ENCODE measurements at places on chromosomes 1 and 21.

- DNase-seq = no peak
Measured at GRCh38 chr1:211775170-211775569, 55.4 kb downstream of the LPGAT1 start.

- peak; percentile 35 for DNase-seq
Measured at GRCh38 chr1:169044296-169044695, 62.2 kb upstream of the ATP1B1 start.

- DNase-seq = no peak
Measured at GRCh38 chr1:61951731-61952580, 209.7 kb downstream of the PATJ start.

DNA sequence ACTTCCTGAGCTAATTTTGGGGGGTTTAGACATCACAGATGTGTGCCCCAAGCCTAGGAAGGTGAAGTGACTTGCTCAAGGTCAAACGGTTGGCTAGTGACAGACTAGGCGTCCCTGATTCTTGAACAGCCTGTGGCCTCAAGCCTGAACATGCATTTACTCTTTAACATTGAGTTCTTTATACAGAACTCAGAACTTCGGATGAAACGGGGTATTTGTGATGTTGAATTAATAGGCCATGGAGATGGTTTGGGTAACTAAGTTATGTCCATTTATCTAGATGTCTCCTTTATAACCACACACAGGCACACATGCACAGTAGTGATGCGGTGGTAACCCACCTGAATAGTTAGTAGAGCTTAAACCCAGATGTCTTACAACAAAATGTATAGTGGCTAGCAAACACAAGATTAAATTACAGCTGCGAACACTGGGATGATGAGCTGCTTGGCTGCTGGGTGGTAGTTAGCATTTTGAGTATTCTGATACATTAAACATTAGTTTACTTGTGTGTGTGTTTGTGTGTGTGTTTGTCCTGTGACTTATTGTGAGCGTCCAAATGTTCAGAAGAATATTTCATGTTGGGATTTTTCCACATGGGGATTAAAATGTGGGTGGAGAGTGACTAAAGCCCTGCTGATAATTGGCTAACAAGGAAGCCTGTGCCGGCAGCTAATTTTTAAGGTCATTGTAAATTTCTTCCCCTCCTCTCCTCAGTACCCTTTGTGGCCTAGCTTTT, 2.3 kb downstream of the ATP1A1 start:
- no peak for DNase-seq

DNA sequence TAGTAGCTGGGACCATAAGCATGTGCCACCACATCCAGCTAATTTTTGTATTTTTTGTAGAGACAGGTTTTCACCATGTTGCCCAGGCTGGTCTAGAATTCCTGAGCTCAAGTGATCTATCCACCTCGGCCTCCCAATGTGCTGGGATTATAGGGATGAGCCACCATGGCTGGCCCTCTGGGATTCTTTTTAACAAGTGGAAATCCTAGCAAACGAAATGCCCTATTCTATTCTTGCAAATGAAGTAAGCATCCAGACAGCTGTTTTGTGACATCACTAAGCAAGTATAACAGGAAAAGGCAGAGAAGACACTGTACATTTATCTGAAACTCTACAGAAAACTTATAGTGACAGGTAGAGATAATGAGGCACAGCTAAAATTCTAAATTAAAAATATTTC, 86.4 kb downstream of the DDAH1 start:
- no peak for DNase-seq

DNA sequence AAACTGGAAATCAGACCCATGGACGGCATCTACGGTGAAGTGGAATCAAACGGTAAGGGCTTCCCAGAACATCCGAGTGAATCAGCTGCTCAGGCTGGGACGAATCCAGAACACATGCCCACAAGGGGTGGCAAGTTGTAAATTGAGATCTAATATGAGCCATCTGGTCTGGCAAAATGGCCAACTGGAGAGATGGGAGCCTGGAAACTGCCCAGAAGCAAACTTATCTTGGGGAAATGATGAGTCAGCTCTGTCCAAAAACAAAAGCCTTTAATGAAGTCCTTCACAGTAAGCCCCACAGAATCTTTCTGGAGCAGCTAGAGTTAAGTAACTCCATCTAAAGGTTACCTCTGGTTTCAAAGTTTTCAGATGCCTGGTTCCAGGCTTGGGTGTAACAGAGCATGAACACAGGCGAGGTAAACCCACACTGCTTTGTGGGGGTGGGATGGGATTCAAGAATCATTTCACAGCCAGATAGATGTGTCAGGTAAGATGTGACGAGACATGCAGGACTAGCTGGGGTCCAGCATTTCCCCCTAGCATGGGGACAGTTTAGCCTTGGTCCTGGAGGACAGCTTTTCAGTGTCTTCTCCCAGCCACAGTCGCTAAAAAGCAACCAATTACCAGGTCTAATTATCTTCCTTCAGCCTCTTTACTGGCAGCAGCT, 10.5 kb upstream of the SRP9 start:
- no peak for DNase-seq

- DNase-seq = peak; percentile 90
Measured at GRCh38 chr1:161068306-161069234, 1.1 kb downstream of the ARHGAP30 start.

- DNase-seq = no peak
Measured at GRCh38 chr1:171357179-171357578, 43.2 kb downstream of the FMO4 start.

DNA sequence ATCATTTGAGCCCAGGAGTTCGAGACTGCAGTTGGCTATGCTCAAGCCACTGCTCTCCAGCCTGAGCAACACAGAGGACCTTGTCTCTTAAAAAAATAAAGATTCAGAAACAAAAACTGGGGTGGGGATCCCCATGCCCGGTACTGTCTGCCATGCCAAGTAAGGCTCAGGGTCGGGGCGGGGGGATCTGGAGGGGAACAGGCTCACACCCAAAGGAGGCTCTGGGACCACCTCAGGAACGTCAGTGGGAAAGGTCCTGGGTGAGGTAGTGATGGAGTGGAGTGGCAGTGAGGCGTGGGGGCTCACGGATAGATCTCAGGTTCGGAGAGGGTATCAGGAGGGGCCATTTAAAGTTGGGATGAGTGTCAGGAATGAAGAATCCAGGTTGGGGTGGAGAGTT, 765 bp upstream of the S100A4 start:
- DNase-seq = no peak

DNA sequence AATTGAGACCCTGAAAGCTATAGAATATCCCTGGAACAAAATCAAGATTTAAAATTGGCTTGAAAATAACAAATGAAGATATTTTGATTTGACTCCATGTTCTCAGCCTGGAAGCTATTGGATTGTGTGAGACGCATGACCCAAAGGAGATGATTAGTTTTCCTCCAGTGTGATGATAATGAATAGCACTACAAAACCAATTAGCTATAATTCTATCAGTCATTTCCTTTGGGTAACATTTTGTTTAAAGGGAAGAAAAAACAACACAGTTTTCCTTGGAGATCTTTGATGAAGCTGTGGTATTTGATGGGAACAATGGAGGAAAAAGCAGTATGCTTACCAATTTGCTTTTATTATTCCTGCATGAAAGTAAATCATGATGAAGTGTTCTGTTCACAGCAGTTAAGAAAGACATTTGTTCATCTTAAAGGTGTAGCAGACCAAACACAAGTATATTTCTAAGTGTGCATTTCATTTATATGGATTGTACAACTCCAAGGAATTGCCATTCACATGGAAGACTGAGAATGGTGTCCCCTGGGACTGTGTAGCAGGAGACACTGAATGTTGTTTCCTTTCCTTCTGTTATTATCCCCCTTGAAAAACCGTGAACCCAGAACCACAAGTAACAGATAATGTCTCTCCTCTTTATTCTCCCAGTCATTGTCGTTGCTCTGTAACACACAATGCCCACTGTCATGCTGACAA, 111.4 kb downstream of the CACHD1 start:
- DNase-seq = no peak

DNA sequence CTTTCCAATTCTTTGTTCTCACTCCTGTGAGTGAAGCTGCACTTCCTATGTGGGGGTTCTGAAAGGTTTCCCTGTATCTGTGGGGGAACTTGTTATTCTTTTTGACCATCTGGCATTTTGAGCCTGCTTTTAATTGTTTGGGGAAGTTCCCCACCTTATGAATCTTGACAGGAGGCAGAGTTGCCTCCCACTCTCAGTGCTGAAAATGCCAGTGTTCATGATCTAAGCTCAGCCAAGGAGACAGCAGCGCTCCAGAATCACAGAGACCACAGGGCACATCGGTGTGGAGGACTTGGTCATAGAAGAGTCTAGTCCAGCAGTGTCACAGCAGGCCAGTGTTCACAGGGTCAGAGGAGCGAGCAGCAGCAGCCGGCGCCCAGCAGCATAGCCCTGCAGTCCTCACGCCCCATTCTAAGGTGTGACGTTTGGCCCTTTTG, 63.8 kb upstream of the PRDX6 start:
- no peak for DNase-seq

DNA sequence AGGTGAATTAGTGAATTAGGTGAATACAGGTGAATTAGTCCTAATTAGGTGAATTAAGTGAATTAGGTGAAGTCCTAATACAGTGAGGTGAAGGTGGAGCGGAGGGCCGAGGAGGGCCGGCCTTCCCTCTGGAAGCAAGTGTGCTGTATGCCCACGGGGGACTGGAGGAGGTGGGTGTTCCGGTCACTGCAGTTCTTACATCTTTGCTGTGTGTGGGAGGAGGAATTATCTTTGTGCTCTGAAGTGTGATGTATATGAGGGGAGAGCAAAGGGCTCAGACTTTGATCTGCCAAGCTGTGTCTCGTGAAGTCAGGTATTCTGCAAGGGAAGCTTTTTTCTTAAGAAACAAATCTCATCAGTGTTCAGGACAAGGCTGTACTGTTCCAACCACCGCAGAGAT, 45.4 kb downstream of the AGPAT3 start:
- no peak for DNase-seq

- DNase-seq = no peak
Measured at GRCh38 chr1:217561446-217561845, 69.4 kb downstream of the GPATCH2 start.

- DNase-seq = no peak
Measured at GRCh38 chr1:203140743-203141520, 13.4 kb downstream of the ADORA1 start.

- DNase-seq = no peak
Measured at GRCh38 chr1:109105881-109106280, 8.0 kb upstream of the ELAPOR1 start.

GRCh38 chr1:165407398-165407797, 37.5 kb downstream of the RXRG start:
- no peak for DNase-seq

GRCh38 chr1:9689971-9690381, 38.4 kb downstream of the PIK3CD start:
- DNase-seq = peak; percentile 34

GRCh38 chr1:87560601-87561360, 232.1 kb downstream of the LMO4 start:
- no peak for DNase-seq

GRCh38 chr21:32412162-32413014, at the start of gene EVA1C:
Gene EVA1C, plus strand, starts transcription at chr21:32412706. Its CDS starts 148 bp downstream, at chr21:32412854.
- DNase-seq = peak; percentile 84

DNA sequence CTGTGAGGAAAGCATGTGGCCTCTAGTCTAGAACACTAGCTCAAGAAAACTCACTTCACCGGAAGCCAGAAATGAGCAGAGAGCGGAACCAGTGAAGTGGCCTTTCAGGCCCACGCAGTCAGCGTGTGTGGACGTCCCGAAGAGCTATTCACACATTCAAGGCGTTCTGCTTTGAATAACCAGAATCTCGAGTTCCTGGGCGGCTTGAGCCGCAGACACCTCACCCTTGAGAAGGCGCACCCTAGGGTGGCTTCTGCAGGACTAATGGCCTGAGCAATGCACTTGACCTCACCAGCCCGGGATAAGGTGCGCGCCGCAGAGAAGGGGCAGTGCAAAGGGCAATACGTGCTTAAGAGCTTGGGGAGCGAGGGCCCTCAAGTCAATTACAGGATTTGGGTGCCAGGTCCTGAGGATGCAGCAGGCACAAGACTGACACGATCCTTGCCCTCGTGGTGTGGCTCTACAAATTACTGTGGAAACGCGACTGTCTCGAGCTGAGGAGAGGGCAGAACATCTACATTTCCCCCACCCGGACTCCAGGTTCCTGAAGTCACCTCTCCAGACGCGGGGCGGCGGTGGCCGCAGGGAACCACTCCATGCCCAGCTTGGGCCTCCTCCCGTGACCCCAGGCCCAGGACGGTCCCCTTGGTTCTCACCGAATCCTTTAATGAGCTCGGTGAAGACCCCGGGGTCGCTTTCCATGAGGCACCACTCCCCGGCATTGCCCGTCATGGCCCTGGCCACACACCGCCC, 455 bp downstream of the UCHL5 start:
- peak; percentile 76 for DNase-seq

DNA sequence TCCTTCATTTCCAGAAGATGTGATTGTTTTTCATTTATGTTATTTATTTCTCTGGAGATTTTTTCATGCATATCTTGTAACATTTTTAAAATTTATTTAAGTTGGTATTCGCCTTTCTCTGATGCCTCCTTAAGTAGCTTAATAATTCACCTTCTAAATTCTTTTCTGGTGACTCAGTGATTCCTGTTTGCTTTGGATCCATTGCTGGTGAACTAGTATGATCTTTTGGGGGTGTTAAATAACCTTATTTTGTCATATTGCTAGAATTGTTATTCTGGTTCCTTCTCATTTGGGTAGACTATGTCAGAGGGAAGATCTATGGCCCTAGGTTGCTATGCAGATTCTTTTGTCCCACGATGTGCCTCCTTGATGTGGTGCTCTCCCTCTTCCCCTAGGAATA, 1347.2 kb upstream of the B3GALT2 start:
- DNase-seq = no peak

- DNase-seq = no peak
Measured at GRCh38 chr1:58447042-58447441, 99.5 kb downstream of the OMA1 start.

DNA sequence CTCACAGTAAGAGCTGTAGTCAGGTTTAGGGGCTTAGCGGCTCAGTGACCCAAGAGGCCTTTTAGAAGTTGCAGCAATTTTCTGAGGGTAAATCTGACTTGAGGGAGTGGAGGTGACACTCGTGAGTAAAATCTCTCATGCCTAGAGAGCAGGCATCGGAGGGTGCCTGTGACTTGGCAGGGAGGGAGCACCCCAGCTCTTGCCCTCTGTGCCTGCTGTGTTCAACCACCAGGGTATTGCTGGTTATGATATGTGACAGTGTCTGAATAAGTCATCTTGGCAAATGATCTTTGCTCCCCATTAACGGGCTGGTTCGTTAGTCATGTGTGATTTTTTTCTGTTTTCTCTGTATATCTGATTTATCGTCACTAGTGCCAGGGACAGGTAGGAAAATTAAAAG, 5.9 kb downstream of the MAN1C1 start:
- DNase-seq = peak; percentile 37

DNA sequence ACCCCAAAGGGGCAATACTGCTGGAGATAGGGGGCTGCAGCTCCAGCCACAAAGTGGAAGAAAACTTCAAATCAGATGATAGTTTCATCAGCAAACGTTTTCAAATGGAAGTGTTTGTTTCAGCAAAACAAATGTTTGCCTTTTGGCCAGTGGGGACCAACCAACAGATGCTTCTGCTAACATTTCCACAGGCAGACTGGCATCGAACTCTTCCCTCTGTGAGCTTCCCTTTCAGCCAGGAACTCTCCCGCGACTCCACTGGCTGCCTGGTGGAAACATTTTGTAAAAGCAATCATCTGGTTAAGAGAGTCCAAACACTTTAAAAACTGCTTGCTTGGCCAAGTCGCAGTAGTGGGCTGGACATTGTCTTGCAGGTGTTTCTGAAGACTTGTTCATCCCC, 30.7 kb downstream of the CENPF start:
- no peak for DNase-seq
